ENCODE measurements at places on chromosomes 7 and 10.

GRCh38 chr7:148921189-148921588 lies 37.1 kb upstream of the EZH2 start:
- no peak for DNase-seq

- DNase-seq: no peak
Measured at GRCh38 chr7:77461842-77462241, 45.7 kb upstream of the GSAP start.

DNA sequence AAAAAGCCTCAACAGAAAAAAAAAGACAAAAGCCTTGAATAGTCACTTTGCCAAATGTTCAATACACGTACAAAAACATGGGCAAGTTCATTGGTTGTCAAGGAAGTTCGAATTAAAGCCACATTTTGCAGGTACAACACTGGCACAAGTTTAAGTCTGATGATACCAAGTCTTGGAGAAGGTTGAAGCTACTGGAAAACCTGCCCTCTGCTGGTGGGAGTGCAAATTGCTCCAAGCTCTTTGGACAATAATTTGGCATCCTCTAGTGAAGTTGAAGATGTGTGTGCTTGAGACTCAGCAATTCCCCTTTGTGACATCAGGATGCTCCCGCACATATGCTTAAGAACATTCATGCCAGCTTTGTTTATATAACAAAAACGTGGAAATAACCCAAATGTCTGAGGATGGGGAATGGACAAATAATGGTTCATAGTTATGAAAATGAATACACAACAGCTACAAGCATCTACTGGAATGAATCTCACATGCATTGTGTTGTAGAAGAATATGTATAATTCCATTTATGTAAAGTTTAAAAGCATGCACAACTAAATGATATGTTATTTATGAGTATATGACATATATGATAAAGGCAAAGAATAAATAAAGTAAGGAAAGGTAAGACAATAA lies 120.0 kb upstream of the PLPP4 start:
- DNase-seq: peak; percentile 67

GRCh38 chr7:67343114-67343513 lies 346.5 kb downstream of the TYW1 start:
- no peak for DNase-seq

GRCh38 chr10:122733931-122734665 lies 34.5 kb upstream of the C10orf120 start:
- DNase-seq: no peak

DNA sequence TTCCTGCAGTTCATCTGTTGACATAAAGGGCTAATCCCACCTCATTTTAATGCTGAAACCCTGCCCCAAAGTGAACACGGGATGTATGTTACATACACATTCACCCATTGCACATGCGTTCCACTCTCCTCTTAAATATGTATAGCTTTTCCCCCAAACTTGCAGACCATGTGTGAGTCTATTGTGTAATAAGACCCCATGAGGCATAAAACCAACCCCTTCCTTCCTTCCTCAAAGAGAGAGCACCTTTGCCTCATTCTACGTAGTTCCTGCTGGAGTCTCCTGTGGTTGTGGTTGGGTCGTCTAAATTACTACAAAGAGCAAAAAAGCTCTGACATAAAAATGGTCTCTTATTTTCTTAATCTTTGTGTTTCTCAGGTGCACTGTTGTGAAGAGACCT lies 345.7 kb upstream of the KLF6 start:
- DNase-seq: peak; percentile 72

DNA sequence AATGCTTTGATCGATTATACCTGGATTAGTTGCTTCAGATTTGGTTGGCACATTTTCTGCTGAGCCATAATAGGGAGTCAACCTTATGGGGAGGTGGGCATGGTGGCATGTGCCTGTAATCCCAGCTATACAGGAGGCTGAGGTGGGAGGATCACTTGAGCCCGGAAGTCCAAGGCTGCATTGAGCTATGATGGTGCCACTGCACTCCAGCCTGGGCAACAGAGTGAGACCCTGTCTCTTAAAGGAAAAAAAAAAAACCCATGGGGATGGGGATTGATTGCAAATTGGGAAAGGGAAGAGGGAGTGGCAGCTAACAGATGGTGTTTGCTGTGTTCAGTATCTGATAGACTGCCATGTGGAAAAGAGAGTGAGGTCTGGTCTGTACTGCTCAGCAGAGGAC lies 11.1 kb downstream of the STK17A start:
- DNase-seq: no peak
